ENCODE measurements at places on chromosomes 5 and 9.

- no peak for DNase-seq
Observed at GRCh38 chr9:132006677-132007370, 72.8 kb downstream of the MED27 start.

- no peak for DNase-seq
Observed at GRCh38 chr9:86464242-86464641, 110.0 kb upstream of the TUT7 start.

GRCh38 chr5:102153003-102153759, 142.9 kb downstream of the SLCO4C1 start:
- no peak for DNase-seq

- DNase-seq, result no peak
Observed at GRCh38 chr9:14373706-14374105, 59.8 kb upstream of the NFIB start.

GRCh38 chr5:120152472-120152871, 311.6 kb upstream of the PRR16 start:
- no peak for DNase-seq

DNA sequence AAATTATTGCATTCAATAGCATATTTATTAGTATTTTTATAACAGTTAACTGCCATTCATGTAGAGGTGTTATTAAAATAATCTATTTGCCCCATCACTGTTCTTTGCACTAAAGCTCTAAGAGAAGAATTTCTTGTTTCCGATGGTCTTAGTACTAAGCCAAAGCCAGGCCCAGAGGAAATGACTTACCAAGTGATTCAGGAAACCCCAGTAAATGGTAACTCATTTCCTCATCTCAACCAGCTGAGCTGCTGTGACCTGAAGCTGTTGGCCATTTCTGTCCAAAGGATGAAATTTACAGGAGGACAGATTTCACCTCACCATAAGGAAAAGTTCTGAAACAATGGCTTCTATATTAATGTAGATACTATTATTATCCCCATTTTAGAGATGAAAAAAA, 117.0 kb downstream of the PIK3R1 start:
- DNase-seq, result no peak

- no peak for DNase-seq
Observed at GRCh38 chr5:169970911-169971765, 9.2 kb downstream of the INSYN2B start.

GRCh38 chr5:178476531-178476930, 113.7 kb downstream of the COL23A1 start:
- DNase-seq, result no peak

GRCh38 chr5:81428446-81428845, 34.5 kb upstream of the ACOT12 start:
- no peak for DNase-seq

DNA sequence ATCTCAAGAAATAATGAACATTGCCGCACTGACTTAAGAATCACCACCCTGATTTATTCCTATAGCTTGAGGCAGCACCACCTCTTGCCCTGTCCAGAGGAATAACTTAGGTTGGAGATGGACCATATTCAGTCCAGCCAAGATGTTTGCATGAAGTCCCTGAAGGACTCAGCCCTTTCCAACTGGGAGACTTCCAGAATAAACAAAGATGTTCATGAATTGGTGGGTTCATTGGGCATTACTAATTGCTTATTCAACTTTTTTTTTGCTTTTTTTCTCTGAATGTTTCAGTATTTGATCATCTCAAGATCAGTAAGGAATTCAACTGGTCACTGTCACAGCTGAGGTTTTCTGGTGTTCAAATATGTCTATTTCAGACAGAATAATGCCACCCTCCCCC, 470.6 kb downstream of the CCDC171 start:
- DNase-seq, result no peak

DNA sequence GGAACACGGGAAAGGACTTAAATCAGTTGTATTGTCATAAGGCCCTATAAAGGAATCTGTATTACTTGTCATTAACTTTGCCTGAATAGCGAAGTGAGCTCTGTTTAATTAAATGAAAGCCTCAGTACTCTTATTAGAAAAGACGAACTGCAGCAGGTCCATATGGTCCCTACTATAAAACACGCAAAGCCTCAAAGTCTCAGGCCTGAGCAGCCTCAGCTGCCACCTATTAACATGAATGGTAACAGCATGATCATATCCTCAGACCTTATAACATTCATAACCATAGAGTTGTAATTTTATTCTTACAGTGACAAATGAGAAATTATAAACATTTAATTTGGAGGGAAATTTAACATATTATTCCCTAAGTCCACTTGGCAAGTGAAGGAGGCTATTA, 1113.7 kb upstream of the WWC1 start:
- no peak for DNase-seq

- no peak for DNase-seq
Observed at GRCh38 chr5:159548517-159548916, 218.2 kb upstream of the IL12B start.

DNA sequence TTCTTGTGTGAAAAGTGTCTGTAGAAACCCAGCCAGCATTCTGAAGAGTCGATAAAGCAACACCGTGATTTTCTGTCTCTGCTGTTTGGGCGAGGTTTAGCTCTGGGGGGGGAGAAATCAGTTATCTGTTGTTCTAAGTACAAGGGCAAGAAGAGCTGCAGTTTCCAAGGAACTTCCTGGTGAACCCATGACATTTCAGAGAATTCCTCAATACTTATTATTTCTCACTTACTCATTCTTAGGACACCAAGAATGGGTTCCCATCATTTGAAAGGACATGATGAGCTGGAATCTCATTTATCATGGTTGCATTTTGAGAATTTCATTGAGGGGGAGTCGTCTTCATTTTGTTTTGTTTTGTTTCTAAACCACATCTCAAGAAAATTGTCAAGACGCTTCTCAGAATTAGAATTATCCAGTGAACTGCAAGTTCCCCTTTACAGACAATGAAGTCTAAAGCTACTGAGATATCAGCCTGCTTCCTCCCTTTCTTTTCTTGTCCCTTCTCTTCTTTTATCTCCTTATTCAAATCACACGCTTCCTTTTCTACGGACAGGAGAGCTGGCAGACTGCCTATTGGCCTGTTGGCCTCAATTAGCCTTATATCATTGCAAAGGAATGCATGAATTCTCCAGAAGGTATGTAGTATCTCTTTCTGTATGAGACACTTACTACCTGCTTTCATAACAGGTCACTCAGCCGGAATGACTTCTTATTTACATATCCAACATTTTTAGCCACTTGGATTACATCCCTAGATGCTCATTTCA, 53.7 kb downstream of the ZNF462 start:
- DNase-seq, result no peak

- no peak for DNase-seq
Observed at GRCh38 chr5:78182838-78183237, 111.7 kb downstream of the AP3B1 start.

- DNase-seq, result no peak
Observed at GRCh38 chr5:115116001-115116400, 53.7 kb downstream of the TRIM36 start.
